ENCODE measurements at places on chromosomes 6 and 20.

- no peak for DNase-seq
Observed at GRCh38 chr6:101800598-101800997, 407.1 kb downstream of the GRIK2 start.

DNA sequence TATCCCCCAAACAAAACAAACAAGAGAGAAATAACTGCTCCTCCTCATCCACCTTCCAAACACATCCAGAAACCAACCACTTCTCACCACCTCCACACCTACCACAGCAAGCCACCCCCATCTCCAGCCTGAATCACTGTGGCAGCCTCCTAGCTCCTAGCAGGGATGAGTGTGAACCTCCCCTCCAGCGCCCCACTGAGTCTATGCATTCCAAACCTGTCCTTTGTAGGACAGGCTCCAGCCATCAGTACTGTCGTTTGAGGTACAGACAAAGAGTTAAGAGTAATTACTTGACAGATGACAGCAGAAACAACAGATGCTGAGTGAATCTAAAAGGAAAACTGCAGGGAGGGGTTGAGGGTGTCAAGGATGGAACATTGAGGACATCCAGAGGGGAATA lies 2.4 kb downstream of the METTL24 start:
- DNase-seq, result no peak

- DNase-seq, result no peak
Observed at GRCh38 chr6:80742481-80742880, 636.0 kb downstream of the BCKDHB start.

GRCh38 chr20:4275581-4276088 lies 260.3 kb upstream of the RNF24 start:
- no peak for DNase-seq

- no peak for DNase-seq
Observed at GRCh38 chr20:51014797-51015722, 7.8 kb downstream of the KCNG1 start.

DNA sequence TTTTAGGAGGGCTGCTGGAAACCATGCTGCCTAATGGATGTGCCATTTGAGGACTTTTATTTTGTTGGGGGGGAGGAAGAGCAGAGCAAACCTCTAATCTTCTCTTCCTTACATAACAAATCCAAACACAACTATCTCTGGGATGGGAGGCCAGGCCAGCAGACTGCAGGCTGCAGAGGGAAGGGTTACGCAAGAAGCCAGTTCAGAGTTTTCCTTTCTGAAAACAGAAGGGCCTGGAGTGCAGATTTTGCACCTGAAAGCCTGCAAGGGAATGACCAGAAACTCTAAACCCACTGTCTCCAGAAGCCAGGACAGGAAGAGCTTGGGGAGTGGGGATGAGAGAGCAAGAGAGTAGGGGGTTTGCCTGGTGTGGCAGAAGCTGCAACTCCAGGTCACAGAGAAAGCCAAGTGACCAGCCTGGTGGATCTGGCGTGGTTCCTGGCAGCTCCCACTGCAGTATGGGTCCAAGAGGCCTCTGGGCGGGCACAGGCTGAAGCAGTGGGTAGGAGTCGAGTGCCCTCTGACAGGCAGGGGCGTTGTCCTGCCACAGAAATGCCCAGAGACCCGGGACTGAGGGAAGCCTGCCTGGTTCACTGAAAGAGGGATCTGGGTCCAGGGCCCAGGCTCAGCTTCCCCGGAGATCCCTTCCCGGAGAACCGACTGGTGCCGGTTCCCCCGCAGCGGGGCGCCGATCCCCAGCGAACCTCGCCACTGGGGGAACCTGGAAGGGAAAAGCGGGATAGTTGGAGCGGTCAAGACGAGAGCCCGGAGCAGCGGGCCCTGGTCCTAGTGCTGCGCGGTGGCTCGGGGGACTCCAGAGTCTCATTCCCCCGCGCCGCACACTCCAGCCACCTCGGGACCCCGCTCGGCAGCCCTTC lies 6.7 kb downstream of the MAFB start:
- peak; percentile 76 for DNase-seq

DNA sequence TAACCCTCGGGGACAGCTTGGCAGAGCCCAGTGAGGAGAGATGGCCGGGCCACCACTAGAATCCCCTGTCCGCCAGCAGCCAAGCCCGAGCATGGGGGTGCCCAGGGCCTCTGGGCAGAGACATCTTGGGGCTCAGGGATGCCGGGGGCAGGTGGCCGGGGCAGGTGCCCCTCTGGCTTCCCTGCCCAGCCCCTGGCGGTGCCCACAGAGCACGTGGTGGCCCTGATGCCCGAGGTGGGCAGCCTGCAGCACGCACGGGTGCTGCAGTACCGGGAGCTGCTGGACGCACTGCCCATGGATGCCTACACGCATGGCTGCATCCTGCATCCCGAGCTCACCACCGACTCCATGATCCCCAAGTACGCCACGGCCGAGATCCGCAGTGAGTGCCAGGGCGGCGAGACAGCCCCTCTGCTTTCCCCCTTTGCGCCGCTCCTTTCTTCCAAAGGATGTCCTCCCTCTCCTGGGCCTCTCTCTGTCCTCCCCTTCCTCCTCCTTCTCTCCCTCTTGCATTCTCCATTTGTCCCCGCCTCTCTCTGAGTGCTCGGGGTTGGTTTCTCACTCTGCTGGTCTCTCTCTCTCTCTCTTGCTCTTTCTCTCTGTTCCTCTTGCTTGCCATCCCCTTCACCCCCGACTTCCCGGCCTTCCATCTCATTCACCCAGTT lies 11.2 kb downstream of the GDAP1L1 start:
- no peak for DNase-seq

DNA sequence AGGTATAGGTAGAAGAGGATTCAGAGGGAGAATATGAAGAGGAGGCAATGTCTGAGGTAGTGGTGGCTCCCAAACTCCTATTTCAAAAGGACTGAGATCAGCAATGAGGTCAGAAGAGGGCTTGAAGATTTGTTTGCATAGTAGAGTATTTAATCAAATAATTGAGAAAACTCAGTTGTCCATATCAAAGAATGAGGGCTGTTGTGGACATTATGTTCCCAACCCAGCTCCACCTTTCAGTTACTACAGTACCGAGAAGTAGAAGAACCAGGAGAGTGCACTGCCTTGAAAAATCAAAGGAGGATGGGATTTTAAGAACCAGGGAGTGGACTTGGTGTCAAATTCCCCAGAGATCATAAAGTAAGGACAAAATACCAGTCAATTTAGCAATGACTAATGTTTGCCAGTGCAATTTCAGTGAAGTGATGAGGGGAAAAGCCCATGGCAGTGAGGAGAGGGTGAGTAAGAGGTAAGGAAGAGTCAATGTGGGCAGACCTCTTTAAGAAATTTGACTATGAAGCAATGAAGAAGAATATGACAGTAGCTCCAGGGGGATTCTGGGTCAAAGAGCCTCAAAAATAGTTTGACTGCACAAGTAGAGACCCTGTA lies 382.4 kb downstream of the PKHD1 start:
- no peak for DNase-seq

- DNase-seq, result no peak
Observed at GRCh38 chr6:100920028-100920605, 39.0 kb upstream of the ASCC3 start.

DNA sequence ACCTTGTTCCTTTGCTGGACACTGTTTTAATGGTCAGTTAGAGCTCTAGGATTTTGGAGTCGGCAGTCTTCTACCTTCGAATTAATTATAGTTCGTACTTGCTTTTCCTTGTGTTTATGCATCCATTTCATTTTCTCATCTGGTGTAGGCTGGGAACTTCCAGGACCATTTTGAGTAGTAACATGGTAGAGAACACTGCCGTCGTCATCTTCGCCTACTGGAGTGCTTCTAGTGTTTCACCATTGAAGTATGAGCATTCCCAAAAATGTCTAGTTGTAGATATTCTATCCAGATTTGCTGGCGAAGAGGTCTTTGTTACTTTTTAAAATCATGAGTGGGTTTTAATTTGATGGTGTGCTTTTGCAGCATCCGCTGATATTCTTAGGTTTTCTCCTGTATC lies 36.9 kb downstream of the CDYL start:
- DNase-seq, result no peak

GRCh38 chr20:57809661-57810172 lies 99.9 kb upstream of the PMEPA1 start:
- DNase-seq, result peak; percentile 86

- DNase-seq, result no peak
Observed at GRCh38 chr6:43810965-43811732, 41.1 kb downstream of the VEGFA start.

- DNase-seq, result no peak
Observed at GRCh38 chr6:88870717-88871330, 92.6 kb downstream of the RNGTT start.
